ENCODE measurements at places on chromosomes 6 and 20. TPM values are rescaled to one million over a fixed set of nuclear protein-coding genes. Genes with fewer than 3 reads are reported as not detected.
A peak's percentile ranks its signal among the peaks of the same experiment; 100 is the strongest.

- H3K4me3 ChIP-seq = no peak overlapping the region
- no peaks in the 10 kb centered on the region for H3K4me1 ChIP-seq
- no peak overlapping the region for H3K27ac ChIP-seq
- no peaks in the 10 kb centered on the region for H3K27me3 ChIP-seq
Measured at GRCh38 chr6:47129129-47129528, 87.0 kb upstream of the ADGRF1 start.

DNA sequence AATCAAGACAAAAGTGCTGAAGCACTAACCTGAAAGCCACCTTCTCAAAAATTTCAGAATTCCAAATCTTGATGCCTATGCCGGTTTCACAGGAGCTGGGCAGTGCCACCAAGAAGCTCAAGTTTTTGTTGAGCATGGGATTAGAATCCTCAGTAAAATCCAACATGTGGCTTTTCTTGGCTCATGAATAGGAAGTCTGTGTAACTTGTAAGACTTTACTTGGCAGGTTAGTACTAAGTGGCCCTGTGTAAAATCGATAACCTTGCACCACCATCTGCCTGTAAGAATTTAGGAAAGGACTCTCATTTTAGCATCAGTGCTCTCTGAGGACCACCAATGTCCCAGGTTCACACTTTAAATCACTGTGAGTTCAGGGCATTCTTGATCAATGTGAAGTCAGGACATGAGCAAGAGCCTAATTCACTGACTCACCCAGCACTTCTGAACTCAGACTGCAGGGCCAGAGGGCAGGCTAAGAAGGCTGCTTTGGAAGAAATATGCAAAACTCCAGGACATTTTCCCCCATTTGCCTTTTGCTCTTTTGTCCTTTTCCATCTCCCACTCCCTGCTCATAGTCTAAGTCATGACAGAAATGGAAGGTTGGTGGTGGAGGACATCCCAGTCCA, 113.2 kb downstream of the EDN1 start:
- no peaks in the 10 kb centered on the region for H3K36me3 ChIP-seq
- H3K27ac ChIP-seq = no peak overlapping the region
- no peaks in the 10 kb centered on the region for H3K27me3 ChIP-seq
- no peak for DNase-seq
- no peaks in the 10 kb centered on the region for H3K4me1 ChIP-seq

DNA sequence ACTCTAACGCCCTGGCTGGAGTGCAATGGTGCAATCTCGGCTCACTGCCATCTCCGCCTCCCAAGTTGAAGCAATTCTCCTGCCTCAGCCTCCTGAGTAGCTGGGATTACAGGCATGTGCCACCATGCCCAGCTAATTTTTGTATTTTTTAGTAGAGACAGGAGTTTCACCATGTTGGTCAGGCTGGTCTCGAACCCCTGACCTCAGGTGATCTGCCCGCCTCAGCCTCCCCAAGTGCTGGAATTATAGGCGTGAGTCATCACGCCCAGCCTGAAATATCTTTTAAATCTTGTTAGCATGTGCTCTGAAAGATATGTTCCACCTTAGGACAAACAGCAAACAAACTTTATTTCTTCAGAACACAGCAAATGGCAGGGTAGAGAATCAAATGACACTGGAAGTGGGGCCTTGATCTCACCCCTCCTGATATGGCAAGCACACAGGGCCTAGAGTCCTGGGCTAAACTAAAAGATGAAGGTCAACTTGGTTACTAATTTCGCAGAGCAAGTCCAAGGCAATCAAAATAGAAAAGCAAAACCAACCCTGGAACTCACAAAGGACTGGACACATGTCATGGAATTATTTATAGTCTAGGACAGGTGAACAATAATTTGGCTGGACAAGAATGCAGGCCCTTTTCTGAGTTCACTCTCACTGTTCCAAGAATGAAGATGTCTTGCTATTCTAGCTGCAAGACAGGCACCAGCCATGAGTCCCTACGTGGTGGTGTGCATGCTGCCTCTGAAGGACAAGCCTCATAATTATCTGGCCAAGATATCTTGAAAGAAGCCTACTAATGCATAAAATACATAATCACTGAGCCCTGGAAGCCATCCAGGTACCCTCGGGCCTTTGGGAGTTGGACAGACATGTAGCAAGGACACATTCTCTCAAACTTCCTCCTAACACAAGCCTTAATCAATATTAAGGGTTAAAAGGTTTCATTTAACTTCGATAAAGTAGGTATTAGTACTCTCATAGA, 35.6 kb downstream of the B4GALT5 start:
- no peaks in the 10 kb centered on the region for H3K36me3 ChIP-seq
- H3K27me3 ChIP-seq = no peaks in the 10 kb centered on the region
- no peak for DNase-seq
- no peak overlapping the region for H3K4me3 ChIP-seq
- peak overlapping the region; percentile 77 for H3K27ac ChIP-seq
- peaks cover 21% of the 10 kb centered on the region for H3K4me1 ChIP-seq

GRCh38 chr6:15496345-15497131, 166.3 kb downstream of the DTNBP1 start:
- H3K36me3 ChIP-seq = peaks cover 21% of the 10 kb centered on the region
- no peak overlapping the region for H3K4me3 ChIP-seq
- H3K4me1 ChIP-seq = no peaks in the 10 kb centered on the region
- no peak overlapping the region for H3K27ac ChIP-seq
- no peak for DNase-seq
- H3K27me3 ChIP-seq = no peaks in the 10 kb centered on the region

- no peaks in the 10 kb centered on the region for H3K36me3 ChIP-seq
- H3K27ac ChIP-seq = no peak overlapping the region
Measured at GRCh38 chr6:56802584-56802983, 152.3 kb upstream of the BEND6 start.

- no peaks in the 10 kb centered on the region for H3K27me3 ChIP-seq
- H3K4me3 ChIP-seq = peak overlapping the region; percentile 8
- no peaks in the 10 kb centered on the region for H3K36me3 ChIP-seq
- peak overlapping the region; percentile 89 for H3K27ac ChIP-seq
Measured at GRCh38 chr20:36572701-36573102, 695 bp upstream of the TGIF2 start.

DNA sequence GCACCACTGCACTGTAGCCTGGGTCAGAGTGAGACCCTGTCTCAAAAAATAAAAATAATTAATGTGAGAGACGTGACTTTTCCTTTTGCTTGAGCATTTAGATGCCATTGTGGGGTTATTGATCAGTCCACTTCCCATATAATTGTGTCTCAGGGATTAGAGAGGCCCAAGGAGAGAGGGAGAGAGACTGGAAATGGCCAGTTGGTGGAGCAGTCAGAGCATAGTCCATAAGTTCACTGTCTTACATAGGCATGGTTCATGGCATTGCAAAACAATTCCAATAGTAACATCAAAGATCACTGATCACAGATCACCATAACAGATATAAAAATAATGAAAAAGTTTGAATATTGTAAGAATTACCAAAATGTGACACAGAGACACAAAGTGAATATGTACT, 15.2 kb upstream of the SDHAF4 start:
- DNase-seq = no peak
- no peaks in the 10 kb centered on the region for H3K27me3 ChIP-seq
- no peak overlapping the region for H3K27ac ChIP-seq
- no peak overlapping the region for H3K4me3 ChIP-seq
- H3K4me1 ChIP-seq = no peaks in the 10 kb centered on the region
- H3K36me3 ChIP-seq = peaks cover 4% of the 10 kb centered on the region

DNA sequence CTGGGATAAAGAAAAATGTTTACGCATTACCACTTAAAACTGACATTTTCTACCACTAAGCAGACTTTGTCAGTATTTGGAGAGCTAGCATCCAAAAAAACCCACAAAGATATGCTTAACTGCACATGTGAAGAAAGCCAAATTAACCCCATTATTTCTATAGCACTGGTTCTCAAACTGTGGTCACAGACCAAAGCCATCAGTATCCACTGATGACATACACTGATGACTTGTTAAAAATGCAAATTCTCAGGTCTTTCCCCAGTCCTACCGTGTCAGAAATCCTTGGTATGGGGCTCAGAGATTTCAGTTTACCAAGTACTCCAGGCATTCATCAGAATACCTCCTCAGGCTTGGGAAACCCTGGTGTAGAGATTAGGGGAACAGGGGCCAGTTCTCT, 230.2 kb downstream of the PTPRK start:
- no peak overlapping the region for H3K27ac ChIP-seq
- H3K4me1 ChIP-seq = peaks cover 7% of the 10 kb centered on the region
- no peaks in the 10 kb centered on the region for H3K27me3 ChIP-seq
- DNase-seq = no peak

The IL17F gene
- total RNA-seq = not detected

The FGD2 gene
- total RNA-seq = 24.2 TPM

The C20orf144 gene
- 0.31 TPM for total RNA-seq

The TINAG gene
- total RNA-seq = not detected
